H7 (cell line): ENCODE measurements at places on chromosomes 5 and 9.

GRCh38 chr9:136614372-136614922, 48.3 kb upstream of the EGFL7 start:
- no peak for DNase-seq

DNA sequence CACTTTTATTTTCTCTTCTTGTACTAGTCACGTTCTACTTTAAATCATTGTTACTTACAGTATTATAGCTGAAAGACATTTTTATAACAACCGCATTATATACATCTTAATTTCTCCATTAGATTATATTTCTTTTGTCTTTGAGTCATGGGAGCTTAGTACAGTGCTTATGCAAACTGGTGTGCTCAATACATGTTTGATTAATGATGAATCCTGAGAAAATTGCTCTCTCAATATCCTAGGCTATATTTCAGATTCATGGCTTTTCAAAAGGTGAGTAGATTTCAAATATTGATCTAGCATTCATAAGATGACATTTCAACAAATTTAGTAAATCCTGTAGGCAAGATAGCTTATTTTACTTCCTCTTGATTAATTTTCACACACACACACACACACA, 102.2 kb upstream of the FST start:
- no peak for DNase-seq

- DNase-seq = no peak
Measured at GRCh38 chr9:115740986-115741385, 412.6 kb upstream of the PAPPA start.

DNA sequence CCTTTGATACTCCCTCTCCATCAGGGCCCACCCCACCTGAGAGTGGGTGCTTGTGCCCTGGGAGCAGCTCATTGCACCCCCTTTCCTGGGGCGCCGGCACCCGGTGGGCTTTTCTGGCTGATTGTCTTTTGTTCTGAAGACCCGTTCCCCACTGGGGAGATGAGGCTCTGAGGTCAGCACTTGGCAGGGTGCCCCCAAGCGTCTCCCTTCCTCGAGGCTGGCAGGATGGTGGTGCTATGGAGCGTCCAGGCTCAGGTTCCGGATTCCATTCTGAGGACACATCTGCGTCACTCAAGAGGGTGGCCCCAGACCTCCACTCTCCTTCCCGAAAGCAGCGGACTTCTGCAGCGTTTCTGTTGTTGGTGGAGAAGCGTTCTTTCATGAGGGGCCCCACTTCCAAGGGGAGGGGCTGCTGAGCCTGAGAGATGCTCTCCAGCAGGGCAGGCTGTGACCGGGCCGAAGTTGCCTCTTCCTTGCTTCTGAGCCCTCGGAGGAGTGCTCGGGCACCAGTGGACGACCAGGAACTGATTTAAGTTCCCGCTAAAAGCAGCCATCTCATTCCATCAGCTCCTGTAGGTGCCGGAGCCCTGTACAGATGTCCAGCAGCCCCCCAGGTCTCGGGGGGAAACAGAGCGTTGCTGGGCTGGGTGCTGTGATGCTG, 42.2 kb downstream of the COL5A1 start:
- DNase-seq = no peak

GRCh38 chr9:98372077-98372836, 116.8 kb upstream of the TBC1D2 start:
- no peak for DNase-seq

DNA sequence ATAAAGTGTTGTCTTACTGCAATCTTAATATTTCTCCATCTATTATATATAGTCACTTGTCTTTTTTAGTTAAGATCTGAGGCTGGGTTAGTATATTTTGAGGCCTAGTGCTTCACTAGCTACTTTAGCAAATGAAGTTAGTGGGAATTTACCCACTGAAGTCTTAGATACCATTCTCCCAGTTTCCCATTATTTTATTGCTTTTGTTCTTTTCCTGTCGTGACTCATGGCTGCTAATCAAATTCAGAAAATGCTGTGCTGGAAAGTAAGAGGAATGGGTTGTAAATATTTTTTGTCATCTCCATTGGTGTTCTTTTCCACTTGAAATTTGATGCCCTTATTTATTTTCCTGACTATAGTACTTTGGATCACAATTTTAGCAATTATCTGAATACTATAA, 14.2 kb downstream of the TCERG1 start:
- DNase-seq = no peak

- no peak for DNase-seq
Measured at GRCh38 chr5:148699028-148699427, 44.7 kb upstream of the HTR4 start.

GRCh38 chr5:107284822-107285525, 385.8 kb downstream of the EFNA5 start:
- DNase-seq = no peak

DNA sequence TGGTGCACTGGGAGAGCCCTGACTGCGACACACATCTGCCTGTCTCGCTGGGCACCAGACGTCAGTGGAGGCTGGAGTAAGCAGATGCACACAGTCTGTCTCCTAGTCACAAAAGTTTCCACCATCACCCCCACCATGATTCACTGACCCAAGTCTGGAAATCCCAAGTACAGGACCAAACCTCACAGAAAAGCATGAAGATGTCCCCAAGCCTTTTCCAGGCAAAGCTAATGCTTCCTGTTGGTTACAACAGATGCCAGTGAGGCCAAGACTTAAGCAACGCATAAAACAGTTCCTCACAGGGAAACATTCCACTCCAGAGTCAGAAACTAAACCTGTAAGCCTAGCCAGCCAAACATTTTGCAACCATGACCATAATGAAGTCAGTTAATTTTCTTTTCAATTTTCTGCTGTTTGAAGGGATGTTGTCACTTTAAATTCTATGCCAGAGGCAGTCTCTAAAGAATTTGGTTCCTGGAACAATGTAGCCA, 259.3 kb upstream of the SLC30A5 start:
- no peak for DNase-seq
